ENCODE measurements at places on chromosomes 7 and 10.

DNA sequence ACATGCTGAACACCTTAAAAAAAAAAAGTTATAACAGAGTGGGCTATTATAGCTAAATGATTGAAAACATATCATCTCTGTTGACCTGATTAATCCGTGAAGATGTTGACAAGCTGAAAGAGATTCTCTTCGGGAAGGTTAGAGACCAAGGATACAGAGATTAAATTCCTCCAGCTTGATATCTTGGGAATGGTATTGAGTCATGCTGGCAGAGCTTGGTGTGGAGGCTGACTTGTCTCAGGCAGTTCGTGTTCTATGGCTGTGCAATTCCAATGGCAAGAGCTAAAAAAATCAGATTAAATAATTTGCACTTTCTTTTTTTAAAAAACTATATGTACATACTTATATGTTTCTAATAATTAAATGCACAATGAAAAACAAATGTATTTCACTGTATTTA, 24.9 kb upstream of the CACNA2D1 start:
- DNase-seq: peak; percentile 6

DNA sequence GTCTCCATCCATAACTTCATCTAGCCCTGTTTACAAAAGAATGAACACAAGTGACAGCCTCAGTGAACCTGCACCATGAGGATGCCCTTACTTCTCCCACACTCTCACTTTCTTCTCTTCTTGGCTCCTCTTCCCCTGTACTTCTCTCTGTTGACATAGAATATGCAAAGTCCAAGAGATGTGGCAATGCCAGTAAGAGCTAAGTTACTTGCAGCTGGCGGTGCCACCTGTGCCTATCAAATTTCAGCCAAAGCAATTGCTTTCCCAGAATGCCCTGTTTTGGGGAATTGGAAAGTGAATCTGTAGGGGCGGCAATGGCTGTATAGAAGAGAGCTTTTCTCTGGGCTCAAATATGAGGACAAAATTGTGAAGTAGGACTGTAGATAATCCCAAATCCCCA, 557.8 kb downstream of the AUTS2 start:
- no peak for DNase-seq

DNA sequence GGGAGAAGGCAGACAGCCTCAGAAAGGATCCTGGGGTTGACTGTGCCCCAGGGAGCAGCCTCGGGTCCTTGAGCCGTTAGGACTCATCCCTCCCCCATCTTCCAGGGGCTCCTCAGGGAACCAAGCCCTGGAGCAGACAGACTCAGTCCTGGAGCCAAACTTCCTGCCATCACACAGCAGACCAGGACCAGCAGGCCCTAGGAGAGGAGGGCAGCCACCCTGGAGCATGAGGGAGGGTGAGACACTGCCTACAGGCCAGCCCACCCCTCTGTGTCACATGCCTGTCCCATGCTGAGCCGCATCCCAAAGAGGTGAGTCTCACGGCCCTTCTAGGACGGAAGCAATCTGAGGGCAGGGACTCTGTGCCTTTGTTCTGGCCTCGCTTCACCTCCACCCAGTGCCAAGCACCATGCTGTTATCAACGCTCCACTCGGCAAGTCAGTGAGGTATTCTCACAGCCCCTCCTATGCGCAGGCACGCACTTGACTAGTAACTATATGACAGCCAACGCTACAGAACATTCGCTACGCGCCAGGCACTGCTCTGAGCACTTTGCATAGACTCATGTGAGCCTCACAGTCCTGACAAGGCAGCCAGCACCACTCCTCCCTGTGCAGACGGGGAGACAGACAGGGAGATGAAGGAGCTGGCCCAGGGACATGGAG, 19.1 kb downstream of the MAD1L1 start:
- no peak for DNase-seq

DNA sequence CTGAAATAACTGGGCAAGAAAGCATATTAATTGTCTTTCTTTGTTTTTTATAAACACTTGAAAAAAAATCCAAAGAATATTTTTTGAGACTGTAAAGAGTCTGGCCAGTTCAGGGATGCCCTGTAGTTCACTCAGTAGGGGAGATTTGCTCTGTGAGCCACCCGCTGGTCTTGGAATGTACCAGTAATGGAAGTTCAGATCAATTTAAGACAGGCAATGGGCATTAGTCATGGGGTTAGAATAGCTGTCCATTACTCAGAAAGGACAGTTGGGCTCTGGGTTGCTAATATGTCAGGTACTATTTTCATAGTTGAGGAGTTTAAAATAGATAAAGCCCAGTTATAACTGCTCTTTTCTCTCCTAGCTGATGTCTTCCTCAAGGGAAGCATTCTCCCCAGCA, 38.7 kb downstream of the A1CF start:
- DNase-seq: peak; percentile 13

DNA sequence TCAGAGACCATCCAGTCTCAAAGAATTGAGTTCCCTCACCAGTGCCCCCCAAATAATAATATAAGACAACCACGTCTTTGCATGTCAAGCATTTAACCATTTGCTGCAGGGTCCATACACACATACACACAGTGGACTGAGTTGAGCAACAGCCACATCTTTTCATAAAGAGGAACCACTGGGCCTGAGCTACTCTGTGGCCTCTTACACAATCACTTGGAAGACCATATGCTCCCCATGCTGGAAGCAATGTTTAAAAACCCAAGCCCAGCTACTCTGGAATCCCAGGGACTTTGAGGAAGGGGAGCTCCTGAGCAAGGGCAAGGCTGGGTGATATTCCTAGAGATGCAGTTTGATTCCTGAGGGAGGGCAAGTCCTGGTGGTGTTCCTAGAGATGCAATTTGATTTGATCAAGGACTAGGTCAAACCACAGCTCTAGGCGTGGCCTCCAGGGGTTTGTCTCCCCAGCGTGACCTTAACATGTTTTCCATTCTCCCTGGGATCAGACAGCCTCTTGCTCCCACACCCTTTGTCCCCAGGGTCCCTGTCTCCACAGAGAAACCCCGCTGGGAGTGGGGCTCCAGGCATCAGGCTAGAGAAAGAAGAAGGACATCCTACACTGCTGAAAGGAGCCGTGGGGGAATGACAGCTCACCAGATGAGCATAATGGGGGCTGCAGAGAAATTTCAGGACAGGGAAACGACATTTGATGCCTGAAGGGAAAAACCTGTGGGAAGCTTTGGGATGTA, 376.2 kb upstream of the MGMT start:
- DNase-seq: no peak

- no peak for DNase-seq
Measured at GRCh38 chr7:24617957-24618616, 44.8 kb downstream of the PALS2 start.

GRCh38 chr7:120070201-120070600, 202.8 kb upstream of the KCND2 start:
- no peak for DNase-seq

- no peak for DNase-seq
Measured at GRCh38 chr7:140489026-140489359, 9.7 kb upstream of the MKRN1 start.
